NCI-H1694 (cell line): ENCODE measurements at places on chromosomes 12 and 14.

GRCh38 chr12:116950628-116951325, 40.0 kb downstream of the FBXW8 start:
- no peak for DNase-seq

DNA sequence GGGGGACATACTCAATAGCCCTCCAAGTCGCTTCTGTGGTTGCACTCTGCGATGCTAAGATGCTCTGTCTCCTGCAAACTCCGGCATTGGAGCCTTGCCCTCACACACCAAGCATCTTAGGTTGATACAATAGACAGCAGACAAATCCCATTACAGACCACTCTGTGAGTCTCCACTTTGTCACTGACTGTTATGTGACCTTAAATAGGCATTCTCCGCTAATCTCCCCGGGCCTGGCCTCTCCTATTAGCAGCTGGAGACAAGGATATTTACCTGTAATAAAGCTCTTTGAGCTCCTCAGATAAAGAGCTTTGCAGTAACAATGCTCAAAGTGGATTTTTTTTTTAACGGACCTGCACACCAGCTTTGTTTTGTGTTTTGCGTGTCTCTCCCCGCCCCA, 479.7 kb upstream of the TBX3 start:
- DNase-seq, result no peak

DNA sequence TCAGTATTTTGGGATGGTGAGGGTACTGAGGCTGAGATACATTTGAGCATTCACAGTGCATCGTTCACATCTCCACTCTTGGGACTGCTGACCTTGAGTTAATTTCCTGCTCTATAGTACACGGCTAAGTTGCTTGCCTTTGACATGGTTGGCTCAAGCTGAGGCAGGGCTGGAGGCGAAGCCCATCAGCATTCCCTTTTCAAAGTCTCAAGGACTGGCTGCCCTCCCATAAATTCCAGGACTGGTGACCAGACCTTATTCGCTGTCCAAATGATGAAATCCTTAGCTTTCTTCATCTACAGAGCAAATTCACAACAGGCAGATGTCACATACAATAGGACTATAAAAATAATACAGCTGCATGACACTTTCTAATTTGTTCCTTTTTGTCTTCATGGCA, 85.9 kb downstream of the SSPN start:
- DNase-seq, result no peak

- DNase-seq, result no peak
Measured at GRCh38 chr12:86697916-86698640, 441.9 kb upstream of the MGAT4C start.

GRCh38 chr12:105352052-105352451, 21.6 kb downstream of the C12orf75 start:
- DNase-seq, result no peak

DNA sequence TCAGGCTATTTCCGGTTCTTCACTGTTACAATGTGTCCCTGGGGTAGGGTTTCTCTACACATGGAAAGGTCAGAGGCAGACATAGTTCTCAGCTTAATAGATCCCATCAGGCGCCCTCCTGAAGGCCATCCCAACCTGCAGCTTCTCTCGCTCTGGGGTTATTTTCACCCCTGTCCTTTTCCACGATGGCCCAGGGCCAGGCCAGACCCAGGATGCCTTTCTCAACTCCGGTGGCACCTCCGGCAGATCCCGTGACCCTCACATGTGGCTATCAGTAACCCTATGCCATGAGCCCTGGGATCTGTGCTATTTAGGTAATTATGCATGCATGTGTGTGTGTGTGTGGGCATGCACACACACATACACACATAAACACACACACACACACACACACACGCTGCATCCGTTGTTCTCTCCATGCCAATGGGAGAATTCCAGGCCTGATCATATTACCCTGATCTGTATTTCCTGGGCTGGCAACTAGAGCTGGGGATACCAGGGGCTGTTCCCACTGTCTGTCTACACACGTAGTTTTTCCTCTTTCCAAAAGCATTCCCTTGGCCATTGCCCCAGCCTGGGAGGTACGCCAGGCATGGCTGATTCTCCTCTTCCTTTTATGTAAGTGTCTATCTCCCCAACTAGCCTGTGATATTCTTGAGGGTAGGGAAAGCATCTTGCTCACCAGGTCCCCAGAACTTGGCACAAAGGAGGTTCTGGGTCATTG, 51.2 kb upstream of the NOS1 start:
- DNase-seq, result no peak

DNA sequence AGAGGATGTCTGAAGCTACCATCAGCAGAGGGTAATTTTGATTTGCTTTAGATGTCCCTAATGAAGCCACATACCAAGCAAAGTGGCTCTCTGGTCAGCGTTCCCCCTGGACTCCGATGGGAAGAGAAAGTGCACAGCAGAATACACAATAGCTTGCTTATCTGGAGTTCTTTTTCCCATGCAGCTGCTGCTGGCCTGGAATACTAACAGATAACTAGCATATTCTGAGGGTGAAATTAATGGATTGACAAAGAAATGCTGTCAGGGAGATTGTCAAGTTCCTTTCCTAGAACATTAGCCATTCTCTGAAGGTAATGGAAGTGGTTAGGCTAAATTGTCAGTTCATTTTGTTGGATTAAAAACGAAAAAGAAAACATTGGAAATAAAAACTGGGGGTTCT, 391.3 kb downstream of the FLRT2 start:
- no peak for DNase-seq

DNA sequence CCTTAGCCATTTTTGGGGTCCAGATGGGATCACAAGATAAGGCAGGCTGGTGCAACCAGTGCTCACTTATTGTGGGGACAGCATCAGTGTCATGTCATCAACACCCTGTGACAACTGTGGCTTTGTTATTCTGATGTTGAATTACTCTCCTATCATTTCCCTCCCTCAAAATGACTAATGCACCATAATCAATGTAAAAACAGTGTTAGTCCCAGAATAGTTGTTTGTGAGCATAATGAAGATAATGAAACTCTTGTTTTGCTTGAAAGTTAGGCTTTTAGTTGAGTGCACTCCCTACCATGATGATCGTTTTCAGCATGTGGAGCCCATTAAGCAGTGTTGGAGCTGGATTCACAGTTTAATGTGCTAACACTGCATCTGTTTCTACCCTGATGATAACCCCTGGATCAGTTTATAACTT, 151.4 kb downstream of the TMTC2 start:
- DNase-seq, result no peak

DNA sequence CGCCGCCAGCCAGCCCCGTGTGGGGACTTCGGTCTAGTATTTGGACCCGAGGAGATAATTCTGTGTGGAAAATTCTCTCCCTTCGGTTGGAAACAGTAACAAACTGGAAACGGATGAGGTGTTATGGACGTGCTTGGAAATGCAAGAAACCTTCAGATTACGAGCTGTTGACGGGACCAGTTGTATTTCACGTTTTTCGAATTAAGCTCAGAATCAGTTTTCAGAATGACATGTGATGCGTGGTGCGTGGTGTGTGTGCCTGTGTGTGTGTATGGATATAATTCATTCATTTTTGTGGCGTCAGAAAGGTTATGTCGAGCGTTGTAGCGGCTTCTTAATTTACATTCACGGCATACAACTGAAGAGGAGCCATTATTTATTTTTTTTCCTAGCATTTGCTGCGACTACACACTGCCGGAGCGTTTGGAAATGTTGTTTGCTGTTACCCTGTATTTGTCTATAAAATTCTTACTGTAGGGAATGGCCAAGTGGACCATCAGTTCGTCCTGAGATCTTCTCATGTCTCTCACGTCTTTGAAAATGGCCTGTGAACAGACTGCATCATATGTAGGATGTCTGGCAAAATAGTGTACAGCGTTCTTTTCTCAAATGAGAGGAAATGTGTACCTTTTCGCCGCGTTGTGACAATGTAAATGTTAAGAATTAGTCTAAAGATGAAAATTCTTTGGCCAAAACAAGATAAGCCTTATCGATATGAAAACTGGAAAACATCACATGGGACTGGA, 1.3 kb downstream of the TRAF3 start:
- DNase-seq, result peak; percentile 49

GRCh38 chr12:83027021-83027723, 340.5 kb downstream of the TMTC2 start:
- DNase-seq, result no peak

DNA sequence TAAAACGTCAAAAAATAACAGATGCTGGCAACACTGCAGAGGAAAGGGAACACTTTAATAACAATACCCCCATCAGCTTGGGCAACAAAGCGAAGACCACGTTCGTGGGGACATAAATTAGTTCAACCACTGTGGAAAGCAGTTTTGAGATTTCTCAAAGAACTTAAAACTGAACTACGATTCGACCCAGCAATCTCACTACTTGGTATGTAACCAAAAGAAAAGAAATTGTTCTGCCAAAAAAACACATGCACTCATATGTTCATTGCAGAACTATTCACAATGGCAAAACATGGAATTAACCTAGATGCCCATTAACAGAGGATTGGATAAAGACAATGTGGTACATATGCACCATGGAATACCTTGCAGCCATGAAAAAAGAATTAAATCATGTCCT, 81.2 kb upstream of the RAP1B start:
- DNase-seq, result no peak

DNA sequence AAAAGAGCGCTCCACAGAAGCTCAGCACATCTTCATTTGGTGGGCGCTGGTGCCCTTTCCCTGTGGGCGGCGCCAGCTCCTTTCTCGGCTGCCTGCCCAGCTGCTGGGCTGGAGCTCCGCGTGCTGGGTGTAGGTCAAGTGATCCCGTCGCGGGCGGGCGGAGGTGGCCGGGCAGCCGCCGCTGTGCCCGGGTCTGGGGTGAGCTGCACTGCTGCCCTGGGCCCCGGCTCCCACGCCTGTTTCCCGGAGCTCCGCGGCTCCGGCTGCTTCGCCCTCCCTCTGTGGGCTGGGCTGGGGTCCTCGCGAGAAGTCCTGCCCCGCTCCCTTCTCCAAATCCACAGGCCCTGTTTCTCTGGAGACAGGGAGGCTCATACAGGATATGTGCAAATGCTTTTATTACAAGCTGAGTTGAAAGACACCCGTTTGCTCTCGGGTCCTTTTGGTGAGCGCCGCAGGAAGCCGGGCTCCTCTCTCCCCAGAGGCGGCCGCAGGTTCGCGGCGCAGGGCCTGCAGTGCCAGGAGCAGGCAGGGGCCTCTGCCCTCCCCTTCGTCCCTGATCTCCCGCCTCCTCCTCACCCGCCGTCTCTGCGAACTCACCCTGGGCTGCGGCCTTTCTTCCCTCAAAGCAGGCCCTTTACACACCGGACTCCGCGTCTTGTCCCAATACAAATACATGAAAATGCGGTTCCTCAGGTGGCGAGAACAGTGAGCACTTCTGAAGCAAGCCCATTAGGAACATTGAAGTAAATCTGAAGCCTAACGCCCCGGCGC, 67.8 kb upstream of the CAPRIN2 start:
- no peak for DNase-seq

DNA sequence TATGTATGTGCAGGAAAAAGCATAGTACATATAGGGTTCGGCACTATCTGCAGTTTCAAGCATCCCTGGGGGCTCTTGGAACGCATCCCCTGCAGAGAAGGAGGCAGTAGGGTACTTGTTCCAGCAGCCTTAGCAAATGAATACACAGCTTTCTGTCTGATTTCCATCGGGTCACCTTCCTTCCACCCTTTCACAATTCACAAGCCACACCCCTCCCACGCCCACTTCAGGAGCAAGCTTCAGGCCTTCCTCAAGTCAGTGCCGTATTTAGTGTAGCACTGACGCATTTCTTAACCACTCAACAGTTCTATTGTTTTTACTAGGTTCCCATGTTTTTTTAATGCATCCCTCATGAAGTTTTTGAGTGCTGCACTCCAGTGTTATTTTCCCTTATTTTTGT, 64.2 kb downstream of the CLMN start:
- no peak for DNase-seq

- no peak for DNase-seq
Measured at GRCh38 chr14:103227094-103227768, 104.0 kb downstream of the TNFAIP2 start.

DNA sequence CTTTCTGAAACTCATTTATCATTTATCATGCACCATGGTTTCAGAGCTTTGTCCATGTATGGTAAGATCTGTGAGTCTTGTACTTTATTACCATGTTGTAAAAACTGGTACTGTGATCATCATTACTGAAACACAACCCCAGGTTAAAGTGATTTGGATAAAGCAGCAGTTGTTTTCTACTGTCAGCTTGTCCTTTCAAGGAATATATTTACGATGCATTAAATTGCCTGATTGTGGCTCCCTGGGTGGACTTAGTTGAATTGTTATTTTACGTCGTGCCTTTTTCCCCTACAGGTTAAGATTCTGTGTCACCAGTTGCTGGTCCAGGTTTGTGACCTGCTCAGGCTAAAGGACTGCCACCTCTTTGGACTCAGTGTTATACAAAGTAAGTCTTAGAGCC, 46.1 kb downstream of the FRMD6 start:
- DNase-seq, result no peak

GRCh38 chr14:23353433-23353780, 720 bp upstream of the SLC22A17 start:
- no peak for DNase-seq

DNA sequence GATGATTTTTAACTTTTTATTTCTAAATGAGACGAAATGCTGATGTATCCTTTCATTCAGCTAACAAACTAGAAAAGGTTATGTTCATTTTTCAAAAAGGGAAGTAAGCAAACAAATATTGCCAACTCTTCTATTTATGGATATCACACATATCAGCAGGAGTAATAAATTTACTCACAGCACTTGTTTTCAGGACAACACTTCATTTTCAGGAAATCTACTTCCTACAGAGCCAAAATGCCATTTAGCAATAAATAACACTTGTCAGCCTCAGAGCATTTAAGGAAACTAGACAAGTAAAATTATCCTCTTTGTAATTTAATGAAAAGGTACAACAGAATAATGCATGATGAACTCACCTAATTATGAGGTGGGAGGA, 139.6 kb downstream of the HMGA2 start:
- no peak for DNase-seq

DNA sequence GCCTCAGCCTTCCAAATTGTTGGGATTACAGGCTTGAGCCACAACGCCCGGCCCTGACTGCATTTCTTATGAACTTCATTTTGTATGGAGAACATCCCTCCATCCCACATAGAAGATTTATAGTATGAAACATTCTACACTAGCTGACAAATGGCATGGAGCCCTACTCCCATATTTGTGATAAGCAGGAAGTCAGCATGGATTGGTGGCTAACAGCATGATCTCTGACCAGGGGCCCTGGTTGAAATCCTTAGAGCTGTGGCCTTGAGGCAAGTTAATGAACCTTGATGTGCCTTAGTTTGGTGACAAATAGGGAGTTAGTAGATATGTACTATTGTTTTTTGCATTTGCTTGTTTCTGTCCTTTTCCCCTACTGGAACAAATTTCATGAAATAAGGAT, 12.3 kb downstream of the IFI27L1 start:
- DNase-seq, result no peak

DNA sequence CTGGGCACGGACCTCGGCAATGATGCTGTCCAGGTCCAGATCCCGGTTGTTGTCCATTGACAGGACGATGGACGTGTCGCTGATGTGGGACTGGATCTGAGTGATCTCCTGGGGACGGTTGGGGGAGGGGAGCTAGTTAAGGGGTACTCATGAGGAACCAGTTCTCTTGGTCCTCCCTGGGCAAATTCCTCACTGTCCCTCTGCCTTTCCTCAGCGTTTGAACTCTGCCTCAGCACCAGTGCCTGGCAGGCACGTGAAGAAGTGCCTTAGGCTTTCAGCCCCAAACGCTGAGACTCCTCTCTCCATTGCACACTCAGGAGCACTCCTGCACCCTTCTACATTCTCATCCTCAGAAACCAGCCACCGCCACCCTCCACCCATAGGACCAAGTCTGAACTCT, 9.7 kb downstream of the KRT72 start:
- no peak for DNase-seq

- DNase-seq, result no peak
Measured at GRCh38 chr12:90794212-90794611, 160.8 kb downstream of the CCER1 start.
